ENCODE measurements at places on chromosomes 3 and 15. TPM values are rescaled to one million over a fixed set of nuclear protein-coding genes. Genes with fewer than 3 reads are reported as not detected.

- DNase-seq: no peak
Observed at GRCh38 chr3:117873249-117873600, 1161.4 kb downstream of the IGSF11 start.

DNA sequence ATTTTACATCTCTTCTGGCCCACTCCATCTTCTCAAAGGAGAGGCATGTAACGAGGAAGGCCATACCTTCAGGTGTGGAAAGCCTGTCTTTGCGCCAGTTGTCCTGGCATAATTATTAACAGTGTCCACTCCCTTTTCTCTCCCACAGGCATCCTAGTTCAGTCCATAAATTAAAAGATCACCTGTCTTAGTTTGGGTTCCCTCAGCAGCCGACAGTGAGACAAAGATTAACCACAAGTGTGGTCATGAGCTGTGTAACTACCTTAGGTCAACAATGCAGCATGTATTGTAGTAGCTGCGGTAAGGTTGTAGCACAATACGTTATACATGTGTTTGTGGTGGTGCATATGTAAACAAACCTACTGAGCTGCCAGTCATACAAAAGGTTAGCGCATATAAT, 103.3 kb upstream of the GALNT15 start:
- no peak for DNase-seq

Gene PCOLCE2
- total RNA-seq: not detected

- peak; percentile 73 for DNase-seq
Observed at GRCh38 chr15:88649286-88649733, 10.5 kb downstream of the ISG20 start.

GRCh38 chr15:46265664-46266347, 631.0 kb downstream of the SQOR start:
- no peak for DNase-seq

- DNase-seq: peak; percentile 36
Observed at GRCh38 chr3:177300039-177300833, 103.0 kb upstream of the TBL1XR1 start.
